Stimulated activated CD4-positive, alpha-beta T cell treated with anti-CD3 and anti-CD28 coated beads, Interleukin-12 subunit alpha, Interleukin-12 subunit beta, amount 100 ng/mL, for 4 hours (primary cell): ENCODE measurements at places on chromosomes 7 and 10.

- no peak for DNase-seq
Observed at GRCh38 chr7:131722371-131722770, 165.9 kb upstream of the PODXL start.

DNA sequence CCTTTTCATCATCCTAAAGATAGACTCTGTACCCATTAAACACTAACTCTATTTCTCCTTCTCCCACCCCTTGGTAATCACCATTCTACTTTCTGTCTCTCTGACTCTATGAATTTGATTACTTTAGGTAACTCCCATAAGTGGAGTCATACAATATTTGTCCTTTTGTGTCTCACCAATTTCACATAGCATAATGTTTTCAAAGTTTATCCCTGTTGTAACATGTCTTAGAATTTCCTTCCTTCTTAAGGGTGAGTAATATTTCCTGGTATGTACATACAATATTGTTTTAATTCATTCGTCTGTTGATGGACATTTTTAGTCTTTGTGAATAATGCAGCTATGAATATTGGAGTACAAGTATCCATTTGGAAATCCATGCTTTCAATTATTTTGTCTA lies 50.9 kb upstream of the CDCA7L start:
- no peak for DNase-seq

DNA sequence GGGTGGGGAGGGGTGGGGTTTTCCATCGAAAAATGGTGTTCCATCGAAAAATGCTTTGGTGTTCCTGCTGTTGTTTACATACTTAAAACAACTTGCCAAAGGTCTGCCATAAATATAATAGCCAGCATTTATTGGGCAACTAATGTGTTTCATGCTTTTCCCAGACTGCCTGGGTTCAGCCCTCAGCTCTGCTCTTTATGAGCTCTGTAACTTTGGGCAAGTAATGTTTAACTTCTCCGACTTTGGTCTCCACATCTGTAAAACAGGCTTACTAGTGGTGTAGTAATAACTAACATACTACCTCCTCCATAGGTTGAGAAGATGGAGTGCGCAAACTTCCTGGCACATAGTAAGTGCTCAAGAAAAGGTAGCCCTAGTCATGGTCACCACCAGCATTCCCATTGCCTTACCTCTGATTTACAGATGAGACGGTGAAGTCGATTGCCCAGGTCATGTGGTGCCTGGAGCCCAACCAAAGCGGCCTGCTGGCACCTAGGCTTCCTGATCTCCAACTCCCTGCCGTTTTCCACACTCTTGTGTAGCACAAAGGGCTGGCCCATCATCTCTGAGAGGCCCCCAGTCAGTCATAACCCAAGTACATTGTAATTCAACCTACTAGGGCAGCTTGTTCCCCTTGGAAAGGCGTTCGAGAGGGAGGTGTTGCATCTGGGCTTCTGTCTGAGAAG lies 8.9 kb downstream of the ZMIZ1 start:
- no peak for DNase-seq

DNA sequence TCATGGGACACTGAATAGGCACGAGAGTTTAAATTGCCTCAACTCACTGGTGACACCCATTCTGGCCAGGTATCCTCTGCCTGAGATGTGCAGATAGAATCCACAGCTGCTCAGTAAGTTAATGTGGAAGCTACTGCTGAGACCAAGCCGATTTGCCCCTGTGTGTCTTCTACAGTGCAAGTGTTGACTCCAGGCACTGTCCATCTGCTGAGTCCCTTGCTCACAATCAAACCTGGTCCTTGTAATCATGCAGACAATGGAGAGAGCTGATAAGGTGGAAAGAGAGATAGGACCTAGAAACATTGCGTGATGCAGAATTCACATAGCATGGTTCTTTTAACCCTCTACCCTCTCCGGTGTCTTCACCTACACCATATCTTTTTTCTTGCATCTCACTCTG lies 101.4 kb downstream of the ITGB8 start:
- no peak for DNase-seq

DNA sequence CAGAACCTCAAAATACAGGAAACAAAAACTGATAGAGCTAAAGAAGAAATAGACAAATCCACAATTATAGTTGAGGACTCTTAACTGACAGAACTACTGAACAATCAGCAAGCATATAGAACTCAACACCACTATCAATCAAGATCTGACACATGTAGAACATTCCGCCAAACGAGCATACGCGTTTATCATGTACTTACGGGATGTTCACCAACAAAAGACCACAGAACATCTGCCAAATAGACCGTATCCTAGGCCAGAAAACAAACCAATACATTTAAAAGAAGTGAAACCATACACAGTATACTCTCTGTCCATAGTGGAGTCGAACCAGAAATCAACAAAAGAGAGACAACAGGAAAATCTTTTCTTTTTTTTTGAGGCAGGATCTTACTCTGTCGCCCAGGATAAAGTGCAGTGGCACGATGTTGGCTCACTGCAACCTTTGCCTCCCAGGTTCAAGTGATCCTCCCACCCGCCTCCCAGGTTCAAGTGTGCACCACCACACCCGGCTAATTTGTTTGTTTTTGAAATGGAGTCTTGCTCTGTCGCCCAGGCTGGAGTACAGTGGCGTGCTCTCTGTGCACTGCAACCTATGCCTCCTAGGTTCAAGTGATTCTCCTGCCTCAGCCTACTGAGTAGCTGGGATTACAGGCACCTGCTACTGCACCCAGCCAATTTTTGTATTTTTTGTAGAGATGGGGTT lies 5.1 kb downstream of the GNA12 start:
- DNase-seq: no peak

- peak; percentile 4 for DNase-seq
Observed at GRCh38 chr7:118183428-118183785, 557 bp upstream of the LSM8 start.

GRCh38 chr7:70052691-70053090 lies 454.4 kb downstream of the AUTS2 start:
- DNase-seq: no peak

DNA sequence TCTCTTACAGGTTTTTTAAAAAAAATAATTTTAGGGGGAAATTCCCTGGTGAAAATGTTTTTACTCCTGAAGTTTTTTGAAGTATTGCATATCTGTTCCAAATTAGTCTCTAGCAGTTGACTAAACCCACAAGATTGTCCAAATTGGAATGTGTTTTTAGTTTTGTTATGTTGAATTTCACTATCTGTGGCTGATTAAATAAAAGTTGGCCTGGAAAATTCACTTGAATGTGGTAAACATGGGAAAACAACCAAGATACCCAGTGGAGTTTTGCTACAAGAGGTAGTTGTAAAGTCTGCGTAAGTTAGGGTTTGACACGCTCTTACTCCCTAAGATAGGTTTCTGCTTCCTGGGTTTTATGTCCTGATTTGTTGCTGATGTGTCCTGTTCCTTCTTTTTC lies 3.3 kb downstream of the TSGA13 start:
- DNase-seq: no peak

- no peak for DNase-seq
Observed at GRCh38 chr7:120949998-120950538, 509 bp upstream of the ING3 start.

DNA sequence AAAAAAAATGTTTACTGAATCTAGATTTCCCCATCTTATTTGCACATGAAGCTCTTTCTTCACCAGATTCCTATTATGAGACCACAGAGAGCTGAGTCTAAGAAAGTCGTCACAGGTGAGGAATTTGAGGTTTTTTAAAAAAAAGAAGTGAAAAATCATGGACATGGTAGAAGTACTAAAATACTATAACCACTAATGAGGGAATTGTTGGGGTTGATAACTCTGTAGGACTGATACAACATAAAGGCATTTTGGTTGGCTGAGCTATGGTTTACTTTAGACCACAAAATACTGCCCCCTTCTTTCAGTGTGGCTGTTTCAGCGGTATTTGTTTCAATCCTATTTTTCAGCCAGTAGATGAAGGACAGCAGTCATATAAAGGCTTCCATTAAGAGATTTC lies 1111.3 kb downstream of the TYW1 start:
- no peak for DNase-seq

DNA sequence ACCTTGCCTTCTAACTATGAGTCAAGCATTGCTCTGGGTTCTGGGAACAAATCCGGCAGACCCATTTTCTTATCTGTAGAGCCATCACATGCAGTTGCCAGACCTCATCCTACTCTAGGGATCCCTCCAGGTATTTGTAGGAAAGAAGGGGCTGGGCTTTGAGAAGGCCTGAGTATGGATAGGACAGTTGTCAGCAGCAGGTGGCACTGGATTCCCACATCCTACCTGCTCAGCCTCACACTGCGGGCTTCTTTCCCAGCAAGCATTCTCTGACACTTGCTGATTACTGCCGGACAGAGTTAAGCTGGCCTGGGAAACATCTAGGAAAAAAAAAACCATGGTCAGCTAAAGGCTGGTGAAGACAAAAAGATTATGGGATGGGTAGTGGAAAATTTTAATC lies 224.1 kb downstream of the CCSER2 start:
- DNase-seq: no peak

GRCh38 chr10:120929166-120929565 lies 78.0 kb downstream of the WDR11 start:
- no peak for DNase-seq

DNA sequence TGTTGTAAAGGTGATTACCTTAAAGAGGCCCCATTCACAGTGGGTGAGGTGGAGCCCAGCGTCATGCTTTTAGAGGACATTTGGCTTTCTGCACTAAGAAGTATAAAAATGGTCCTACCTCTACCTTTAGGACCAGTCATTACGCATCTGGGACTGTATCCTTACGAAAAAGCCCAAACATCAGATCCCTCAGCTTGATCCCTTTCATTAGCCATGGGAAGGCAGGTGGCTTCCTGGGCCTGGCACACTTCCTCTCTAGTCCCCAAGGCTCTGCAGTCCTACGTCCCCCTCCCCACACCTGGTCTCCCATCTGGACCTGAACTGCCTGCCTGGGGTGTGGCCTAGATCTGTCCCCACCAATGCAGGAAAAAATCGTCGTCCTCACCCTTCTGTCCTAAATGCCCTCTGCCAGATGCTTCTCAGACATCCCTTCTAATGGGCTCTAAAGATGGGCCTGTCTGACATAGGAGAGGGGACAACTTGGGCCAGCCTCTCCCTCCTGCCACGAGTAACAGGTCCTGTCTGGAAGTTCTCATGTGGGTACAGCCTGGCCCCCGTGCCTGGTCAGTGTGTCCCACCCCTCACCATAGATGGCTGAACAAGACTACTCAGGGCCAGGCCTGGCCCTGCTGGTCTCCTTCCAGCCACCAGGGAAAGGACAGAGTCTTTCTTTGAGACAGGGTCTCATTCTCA lies 11.8 kb upstream of the SLC18A3 start:
- DNase-seq: no peak

GRCh38 chr7:137953043-137953664 lies 48.7 kb downstream of the CREB3L2 start:
- DNase-seq: no peak

DNA sequence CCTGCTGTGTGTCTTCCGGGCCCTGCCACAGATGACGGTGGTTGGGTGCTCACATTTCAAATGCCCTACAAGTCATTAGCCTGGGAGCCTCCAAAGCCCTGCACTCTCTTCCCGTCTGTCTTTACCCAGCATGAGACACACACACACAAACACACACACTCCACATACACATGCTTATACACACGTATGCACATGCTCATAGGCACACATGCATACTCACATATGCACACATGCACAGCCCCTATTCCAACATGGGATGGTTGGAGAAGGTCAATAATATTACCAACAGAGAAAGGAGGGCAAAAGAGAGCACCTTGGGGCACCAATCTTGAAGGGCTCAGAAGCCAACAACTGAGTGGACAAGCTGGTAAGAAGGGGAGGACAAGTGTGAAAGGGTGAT lies 19.0 kb downstream of the SUN3 start:
- DNase-seq: no peak

GRCh38 chr7:16609842-16610450 lies 35.6 kb downstream of the ANKMY2 start:
- DNase-seq: no peak

DNA sequence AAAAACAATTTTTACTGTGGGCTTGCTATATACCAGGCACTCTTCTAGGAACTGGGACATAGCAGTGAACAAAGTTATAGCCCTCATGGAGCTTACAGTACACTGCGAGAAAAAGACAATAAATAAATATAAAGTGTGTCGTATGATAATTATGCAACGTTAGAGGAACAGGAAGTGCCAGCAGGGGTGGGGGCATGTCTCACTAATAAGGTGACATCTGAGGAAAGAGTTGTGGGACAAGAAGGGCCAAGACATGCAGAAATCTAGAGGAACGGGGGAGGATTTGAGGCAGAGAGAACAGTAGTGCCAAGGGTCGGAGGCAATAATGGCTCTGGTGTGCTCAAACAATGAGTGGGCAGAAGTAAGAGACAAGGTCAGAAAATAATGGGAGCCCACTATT lies 52.8 kb downstream of the LMBR1 start:
- DNase-seq: no peak

- no peak for DNase-seq
Observed at GRCh38 chr7:46932306-46932675, 649.6 kb downstream of the TNS3 start.

DNA sequence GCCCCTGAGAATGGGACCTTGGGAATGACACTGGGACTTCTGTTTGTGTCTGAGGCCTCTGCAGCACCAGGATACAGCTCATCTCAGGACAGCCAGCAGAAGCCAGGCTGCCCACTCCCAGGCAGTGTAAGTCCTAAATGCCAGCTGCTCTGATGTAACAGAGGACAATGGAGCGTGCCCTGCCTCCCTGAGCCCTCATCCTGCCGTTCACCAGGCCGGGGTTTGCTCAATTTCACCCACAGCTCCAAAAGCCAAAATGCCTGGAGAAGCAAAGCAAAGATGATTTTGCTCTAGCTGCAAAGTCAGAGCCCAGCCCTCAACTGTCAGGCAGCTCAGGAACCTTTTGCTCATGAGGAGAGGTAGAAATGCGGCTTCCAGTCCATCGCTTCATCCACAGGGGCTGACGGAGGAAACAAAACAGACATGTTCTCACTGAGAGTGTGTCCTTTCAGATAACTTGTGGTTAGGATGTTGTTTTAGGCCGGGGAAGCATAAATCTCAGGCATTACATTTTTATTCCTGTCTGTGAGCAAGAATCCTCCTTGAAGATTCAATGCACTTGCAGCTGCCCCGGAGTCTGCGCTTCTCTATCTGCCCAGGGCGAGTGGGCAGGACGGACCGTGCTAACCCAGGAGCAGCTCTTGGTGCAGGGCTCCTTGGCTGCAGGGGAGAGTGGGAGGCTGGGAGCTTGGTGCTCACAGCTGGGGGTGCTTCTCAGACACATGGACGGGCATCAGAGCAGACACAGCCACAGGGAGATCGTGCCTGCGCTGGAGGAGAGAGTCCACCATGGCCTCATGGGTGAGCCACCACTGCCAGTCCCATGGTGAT lies 83.2 kb upstream of the CHST15 start:
- no peak for DNase-seq
